ENCODE measurements at places on chromosomes 3 and 15. TPM values are rescaled to one million over a fixed set of nuclear protein-coding genes. Genes with fewer than 3 reads are reported as not detected.

DNA sequence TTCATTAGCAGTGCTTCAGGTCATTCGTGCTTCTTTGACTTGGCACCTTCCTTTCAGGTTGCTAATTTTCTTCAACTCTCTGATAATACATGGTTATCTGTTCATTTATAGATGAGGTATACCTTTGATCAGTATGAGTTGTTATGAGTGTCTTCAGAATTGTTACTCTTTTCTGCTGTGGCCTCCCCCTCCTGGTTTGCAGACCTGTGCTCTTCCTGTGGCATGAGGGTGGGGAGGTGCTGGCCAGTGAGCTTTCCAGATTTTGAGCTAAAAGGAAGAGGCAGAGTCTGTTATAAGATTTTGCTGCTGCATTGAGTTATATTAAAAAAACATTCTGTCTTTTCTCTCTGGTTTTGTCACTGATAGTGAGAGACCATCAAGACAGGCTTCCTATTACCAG is 30.8 kb upstream of the GOLGA6L9 start:
- no peak for DNase-seq

TEX55 gene
- total RNA-seq = not detected

TRIM42 gene
- total RNA-seq = not detected

DNA sequence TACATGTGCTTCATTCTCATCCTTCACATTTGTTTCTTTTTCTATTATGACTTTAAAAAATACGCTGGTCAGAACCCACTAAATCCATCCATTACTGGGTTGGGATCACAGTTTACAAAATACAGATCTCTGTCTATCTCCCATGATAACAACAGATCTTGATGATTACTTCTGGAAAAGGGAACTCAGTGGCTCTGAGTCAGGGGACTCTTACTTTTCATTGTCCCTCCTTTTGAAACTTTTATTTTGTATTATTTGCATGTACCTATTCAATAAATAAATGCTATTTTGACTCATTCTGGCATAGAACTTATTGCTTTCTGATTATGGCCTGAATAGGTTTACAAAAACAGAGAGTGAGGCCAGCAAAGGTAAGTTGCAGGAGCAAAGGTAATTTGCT is 11.6 kb upstream of the RASGRP1 start:
- no peak for DNase-seq

DNA sequence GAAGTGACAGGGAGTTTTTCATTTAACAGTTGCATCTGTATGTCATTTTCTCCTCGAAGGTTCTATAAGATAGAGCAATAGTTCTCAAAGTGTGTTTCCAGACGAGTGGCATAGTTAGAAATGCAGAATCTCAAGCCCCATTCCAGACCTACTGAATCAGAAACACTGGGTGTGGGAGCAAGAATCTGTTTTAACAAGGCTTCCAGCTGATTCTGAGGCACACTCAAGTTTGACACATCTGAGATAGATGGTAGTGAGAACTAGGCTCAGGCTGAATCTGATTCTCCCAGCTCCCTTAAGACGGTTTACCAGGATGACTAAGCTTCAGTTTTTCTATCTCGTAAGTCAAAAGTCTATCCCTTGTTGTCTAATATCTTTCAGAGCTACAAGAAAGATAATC is 159.8 kb upstream of the NUDT16 start:
- peak; percentile 5 for DNase-seq

DNA sequence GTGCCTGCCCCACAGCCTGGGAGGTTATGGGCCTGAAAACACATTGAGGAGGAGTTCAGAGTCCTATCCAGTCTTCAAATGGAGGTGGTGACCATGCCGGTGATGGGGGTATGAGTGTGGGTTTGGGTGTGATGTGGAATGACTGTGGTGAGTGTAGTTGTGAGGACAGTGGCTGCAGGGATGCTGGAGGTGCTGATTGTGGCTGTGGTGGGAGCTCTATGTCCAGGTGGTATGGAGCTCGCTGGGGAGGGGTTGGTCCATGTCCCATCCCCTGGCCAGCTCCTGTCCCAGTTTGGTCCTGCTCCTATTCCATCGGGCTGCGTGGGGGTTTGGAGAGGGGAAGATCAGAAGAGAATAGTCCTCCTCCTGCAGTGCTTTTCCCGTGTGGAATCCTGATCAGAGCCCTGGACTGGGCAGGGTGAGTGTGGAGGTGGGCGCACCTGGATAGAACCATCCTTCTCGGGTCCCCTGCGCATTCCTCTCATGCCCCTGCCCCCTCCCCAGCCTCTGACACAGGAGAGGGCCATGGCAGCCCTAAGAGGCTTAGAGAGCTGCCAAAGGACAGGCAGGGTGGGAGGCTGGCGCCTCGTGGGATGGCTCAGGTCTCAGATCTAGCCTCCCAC is 23.0 kb upstream of the GOLGA6C start:
- no peak for DNase-seq

- DNase-seq = no peak
Measured at GRCh38 chr15:57033715-57034439, 115.4 kb downstream of the TCF12 start.

DNA sequence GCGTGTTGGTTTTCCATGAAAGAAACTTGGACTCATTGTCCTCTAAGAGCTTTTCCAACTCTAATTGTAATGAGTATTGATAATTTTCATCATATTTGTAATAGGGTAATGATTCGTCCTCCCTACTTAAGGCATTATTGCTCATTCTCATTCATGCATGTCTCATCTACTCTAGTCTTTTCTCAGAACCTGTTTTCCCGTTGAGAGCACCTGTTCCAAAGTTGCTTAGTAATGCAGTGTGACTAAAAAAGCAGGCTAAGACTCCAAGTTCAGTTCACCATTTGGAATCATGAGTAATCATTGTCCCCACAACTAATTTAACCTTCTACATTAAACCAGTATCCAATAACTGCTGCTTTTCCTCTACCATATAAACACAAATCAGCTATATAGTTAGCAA is 84.0 kb downstream of the FILIP1L start:
- no peak for DNase-seq

DNA sequence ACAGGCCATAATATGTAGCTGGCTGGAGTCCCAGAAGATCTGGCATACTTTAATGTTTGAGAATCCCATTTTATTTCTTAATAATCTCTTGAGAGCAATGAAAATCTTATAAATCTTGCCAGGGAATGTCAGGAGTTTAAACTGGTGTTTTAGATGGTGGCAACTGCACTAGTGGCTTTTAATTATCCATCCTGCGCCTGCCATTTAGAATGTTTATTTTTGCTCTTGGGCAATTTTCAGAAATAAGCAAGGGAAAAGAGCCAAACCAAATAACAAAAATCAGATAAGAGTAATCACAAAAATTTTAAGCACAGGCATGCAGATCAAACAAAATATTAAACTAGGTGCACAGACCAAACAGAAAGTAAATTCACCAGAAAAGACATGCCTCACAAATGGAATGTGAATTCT is 41.9 kb upstream of the UBP1 start:
- DNase-seq = no peak

- no peak for DNase-seq
Measured at GRCh38 chr15:36635681-36636080, 56.3 kb downstream of the CDIN1 start.

LDHAL6B gene
- not detected for total RNA-seq

DNA sequence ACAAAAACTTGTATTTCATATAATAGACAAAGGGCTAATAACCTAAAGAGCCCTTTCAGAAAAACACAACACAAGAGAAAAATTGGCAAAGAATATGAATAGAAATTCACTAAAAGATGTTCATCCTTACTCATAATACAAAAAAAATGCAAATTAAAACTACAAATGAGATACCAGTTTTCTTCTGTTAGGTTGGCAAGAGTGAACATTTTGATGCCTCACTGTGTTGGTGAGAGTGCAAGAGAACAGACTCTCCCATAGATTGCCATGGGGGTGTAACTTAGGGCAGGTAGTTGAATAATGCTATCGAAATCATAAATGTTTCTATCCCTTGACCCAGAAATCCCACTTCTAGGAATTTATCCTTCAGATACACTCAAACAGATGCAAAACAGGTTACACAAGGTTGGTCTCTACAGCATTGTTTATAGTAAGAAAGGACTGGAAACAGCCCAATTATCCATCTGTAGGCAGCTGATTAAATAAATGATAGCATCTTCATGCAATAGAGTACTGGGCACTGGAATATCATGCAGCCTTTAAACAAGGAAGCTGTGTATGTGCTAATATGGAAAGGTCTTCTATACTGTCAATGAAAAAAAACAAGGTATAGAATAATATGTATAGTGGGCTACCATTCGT is 146.3 kb downstream of the TLE3 start:
- DNase-seq = no peak

All from MG63 (cell line).